ENCODE measurements at places on chromosomes 3 and 15. TPM values are rescaled to one million over a fixed set of nuclear protein-coding genes. Genes with fewer than 3 reads are reported as not detected.

Gene SLC9C1
- polyA plus RNA-seq = 0.51 TPM

Gene RARRES1
- polyA plus RNA-seq = 23.3 TPM

Gene SAMD7
- not detected for polyA plus RNA-seq

Gene ACOX2
- polyA plus RNA-seq = 7.6 TPM

Gene ANKDD1A
- polyA plus RNA-seq = 1.9 TPM

Gene IQCB1
- polyA plus RNA-seq = 9.8 TPM

Gene WDR93
- not detected for polyA plus RNA-seq

Gene GATM
- polyA plus RNA-seq = 8.6 TPM

Measured in heart right ventricle (tissue), 16 donors.